ENCODE measurements at places on chromosomes 7 and 10. TPM values are rescaled to one million over a fixed set of nuclear protein-coding genes. Genes with fewer than 3 reads are reported as not detected.

Gene GCK
- total RNA-seq, result 2.4 TPM

Gene ADGRA1
- not detected for total RNA-seq

Gene CLDN3
- 18.4 TPM for total RNA-seq

Gene DDC
- not detected for total RNA-seq

Gene TDRD1
- not detected for total RNA-seq

Gene PTF1A
- not detected for total RNA-seq

Gene TEX47
- total RNA-seq, result not detected

Gene TMEM176B
- not detected for total RNA-seq

Gene CREB5
- total RNA-seq, result 14.7 TPM

Gene INA
- total RNA-seq, result 2.9 TPM

Gene PON1
- total RNA-seq, result under 0.01 TPM

Gene CHAT
- not detected for total RNA-seq

Measured in mesangial cell (primary cell).